ENCODE measurements at places on chromosomes 5 and 9.

DNA sequence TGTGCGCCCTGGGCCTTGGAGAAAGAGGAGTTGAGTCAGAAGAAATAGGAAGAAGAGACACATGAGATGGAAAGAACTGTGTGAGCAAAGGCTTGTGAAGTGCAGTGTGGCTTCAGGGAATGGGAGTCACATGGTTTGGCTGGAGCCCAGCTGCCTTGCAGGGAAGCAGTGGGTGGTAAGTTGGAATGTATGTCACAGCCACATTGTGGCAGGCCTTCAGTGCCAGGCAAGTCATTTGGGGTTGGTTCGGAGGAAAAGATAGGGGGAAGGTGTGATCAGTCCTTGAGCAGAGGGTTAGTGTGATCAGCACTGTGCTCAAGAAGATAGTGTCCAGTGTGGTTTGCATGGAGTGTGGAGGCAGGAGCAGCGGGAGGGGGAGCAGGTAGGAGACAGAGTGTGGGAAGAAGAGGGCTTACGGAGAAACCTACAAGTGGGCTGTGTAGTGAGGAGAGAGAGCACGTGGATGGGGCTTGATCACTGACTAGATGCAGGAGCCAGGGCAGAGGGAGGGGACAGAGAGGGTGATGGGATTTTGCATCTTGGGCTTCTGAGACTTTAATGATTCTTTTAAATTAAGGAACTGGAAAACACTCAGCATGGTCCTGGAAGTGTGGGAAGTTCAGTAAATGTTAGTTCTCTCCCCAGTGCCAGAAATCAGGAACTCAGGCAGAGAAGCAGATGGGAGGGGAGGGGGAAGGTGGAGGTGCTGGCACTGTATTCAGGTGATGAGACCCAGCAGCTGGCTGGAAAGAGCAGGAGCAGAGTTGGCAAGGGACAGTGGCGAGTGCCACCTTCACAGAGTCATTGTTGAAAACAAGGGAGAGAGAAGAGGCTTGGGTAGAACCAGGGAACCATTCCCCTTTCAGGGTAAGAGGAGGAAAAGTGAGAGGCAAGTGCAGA, 46.6 kb downstream of the ARHGAP26 start:
- DNase-seq, result no peak

- DNase-seq, result no peak
Observed at GRCh38 chr5:54821445-54822323, 163.7 kb downstream of the ESM1 start.

GRCh38 chr5:6755941-6756340, 42.7 kb downstream of the TENT4A start:
- DNase-seq, result no peak

GRCh38 chr5:16931334-16932110, 4.6 kb downstream of the MYO10 start:
- DNase-seq, result no peak

DNA sequence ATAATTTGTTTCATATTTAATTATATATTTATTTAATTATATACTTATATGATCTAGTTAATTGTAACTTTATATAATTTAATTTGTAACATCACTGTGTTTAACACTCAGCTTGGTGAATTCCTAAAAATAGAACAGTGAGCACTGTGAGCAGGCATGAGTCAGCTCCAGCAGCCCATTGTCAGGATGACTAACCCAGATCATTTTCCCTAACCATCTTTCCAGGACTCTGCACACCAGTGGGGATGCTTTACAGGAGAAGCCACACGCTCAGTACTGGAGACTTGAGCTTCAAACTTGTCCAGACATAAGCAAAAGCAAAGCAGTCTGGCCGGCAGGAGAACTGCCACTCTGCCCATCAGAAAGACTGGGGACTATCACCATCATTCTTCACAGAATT, 446.2 kb upstream of the TRPC7 start:
- DNase-seq, result no peak

- DNase-seq, result no peak
Observed at GRCh38 chr5:14995229-14995628, 123.7 kb upstream of the ANKH start.

DNA sequence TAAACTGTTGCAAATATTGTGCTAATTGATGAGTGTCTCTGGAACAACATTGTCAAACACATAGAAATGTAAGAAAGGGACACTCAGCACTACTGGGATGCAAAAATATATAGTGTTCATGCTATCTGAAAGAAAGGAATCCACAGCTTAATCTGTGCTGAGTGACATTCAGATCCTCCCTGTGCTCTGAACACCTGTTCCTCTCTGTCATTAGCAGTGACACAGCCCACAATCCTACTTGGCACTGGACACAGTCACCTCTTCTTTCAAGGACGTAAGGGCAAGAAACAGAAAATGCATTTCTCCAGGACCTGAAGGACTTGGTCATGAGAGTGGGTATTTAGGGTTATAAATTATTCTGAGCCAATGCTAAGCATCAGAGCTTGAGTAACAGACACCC, 121.4 kb upstream of the SV2C start:
- DNase-seq, result no peak

DNA sequence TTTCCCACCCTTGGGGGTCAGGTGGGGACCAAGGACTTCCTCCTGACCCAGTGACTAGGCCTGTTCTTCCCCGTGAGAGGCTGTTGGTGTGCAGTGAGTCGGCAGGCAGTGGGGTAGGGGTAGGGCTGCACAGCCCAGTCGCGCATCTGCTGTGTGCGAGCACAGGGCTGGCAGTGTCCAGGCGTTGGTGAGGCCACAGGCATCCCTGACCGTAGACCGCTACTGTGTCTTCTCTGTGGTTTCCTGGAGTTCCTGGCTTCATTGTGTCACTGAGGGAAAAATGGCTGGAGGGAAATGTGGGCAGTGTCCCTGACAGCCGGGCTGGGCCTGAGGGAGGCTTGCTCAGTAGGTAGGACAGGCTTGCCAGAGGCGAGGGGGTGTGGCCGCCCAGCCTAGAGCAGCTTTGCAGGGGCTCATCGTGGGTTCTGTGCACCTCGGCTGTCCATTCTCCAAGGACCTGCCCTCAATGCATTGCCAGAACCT, 95.4 kb downstream of the CACNA1B start:
- no peak for DNase-seq

DNA sequence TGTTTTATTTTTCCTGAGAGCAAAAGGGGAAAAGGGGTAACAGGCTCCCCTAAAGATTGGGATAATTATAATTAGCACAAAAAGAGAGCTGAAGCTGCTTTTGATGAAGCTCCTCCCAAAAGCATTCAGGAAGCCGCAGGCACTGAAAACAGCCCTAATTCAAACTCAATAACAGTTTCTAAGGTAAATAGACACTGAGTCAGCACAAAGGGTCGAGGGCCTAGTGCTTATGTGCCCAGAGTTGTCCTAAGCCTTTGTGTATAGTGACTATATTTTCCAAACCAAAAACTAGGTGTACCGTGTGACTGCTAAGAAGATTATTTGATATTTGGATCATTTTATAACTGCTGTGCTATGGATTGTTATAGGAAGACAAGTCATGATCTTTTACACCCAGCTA, 67.7 kb downstream of the HMHB1 start:
- no peak for DNase-seq

- no peak for DNase-seq
Observed at GRCh38 chr5:6611334-6612256, 21.2 kb downstream of the NSUN2 start.

- DNase-seq, result no peak
Observed at GRCh38 chr9:79208791-79209396, 362.9 kb upstream of the TLE4 start.

DNA sequence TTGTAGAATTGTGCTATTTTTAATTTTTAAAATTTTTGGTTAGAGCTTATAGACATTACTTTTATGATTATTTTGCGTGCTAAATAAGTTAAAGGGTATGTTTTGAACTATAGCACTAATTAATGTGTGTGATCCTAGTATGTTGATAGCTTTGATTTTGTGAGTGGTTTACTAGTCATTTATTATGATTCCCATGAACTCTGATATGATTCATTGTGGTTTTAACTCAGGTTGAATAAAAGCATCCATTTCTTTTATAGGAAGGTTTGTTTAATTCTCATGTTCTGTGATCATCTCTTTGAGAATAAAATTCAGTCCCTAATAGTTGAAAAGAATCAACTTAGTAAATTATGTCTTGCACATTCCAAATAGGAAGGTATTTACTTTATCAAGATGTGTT, 22.5 kb downstream of the C5orf22 start:
- no peak for DNase-seq

DNA sequence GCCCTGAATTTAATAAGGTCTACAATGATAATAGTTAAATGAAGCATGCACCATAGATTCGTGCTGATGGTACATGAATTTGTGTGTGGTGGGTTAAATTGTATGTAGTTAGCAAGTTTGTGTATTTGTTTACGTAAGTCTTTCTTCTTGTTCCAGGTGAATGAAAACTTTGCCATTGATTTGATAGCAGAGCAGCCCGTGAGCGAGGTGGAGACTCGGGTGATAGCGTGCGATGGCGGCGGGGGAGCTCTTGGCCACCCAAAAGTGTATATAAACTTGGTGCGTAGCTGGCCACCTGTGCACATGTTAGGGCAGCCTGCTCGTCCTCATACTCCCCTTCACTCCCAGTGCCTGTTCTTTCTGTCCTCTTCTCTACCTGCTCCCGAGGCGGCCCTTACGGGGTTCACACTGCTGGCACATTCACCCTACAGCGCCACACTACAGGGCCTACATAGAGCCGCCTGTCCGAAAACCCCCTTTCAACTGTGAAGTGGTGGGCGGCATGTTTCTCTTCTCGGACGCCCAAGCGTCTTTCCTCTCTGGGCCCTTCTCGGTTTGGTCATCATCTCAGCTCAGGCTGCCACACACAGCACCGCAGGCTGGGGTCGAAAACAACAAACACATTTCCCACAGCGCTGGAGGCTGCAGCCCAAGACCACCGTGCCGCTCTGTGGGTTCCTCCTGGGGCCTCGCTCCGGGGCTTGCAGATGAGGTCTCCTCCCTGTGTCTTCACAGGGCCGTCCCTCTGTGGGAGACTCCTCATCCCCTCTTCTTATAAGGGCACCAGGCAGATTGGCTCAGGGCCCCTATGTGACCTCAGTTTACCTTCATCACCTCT, 13.2 kb downstream of the NDUFS6 start:
- DNase-seq, result no peak

- no peak for DNase-seq
Observed at GRCh38 chr5:120735076-120735475, 271.0 kb downstream of the PRR16 start.

- DNase-seq, result no peak
Observed at GRCh38 chr9:80492221-80492620, 920.5 kb downstream of the TLE4 start.

- no peak for DNase-seq
Observed at GRCh38 chr5:127170918-127171600, 97.8 kb upstream of the C5orf63 start.

- DNase-seq, result no peak
Observed at GRCh38 chr5:17004441-17005106, 68.5 kb upstream of the MYO10 start.

- no peak for DNase-seq
Observed at GRCh38 chr5:170408226-170408625, 19.1 kb upstream of the KCNMB1 start.

DNA sequence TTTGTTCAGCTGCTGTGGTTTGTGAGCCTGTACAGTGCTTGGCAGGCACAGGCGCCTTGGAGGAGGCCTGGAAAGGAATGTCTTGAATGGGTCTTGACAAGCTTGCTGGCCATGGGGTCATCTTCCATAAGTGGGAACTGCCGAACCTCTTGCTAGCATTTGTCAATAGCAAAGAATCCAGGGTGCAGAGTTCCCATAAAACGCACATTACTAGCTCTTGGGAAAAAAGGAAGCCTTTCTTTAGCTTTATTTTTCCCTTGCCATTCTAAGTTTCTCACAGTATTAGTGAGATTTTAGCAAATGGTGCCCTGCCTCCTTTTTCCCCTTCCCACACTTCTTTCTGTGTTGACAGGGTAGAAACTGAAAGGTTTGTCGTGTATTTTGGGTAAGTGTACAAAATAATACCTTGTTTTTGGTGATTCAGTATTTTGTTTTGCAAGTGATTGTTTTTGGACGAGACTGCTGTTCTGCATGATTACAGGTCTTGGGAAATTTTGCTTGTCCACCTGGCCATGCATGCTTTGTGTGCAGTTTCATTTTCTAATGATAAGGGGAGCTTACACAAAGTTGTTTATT, 82.0 kb downstream of the ADGRV1 start:
- DNase-seq, result no peak

- no peak for DNase-seq
Observed at GRCh38 chr5:98103807-98104206, 669.7 kb upstream of the RGMB start.

GRCh38 chr5:37116359-37116758, 132.8 kb downstream of the CPLANE1 start:
- DNase-seq, result no peak

GRCh38 chr9:14863402-14863801, 46.8 kb downstream of the FREM1 start:
- no peak for DNase-seq

GRCh38 chr5:544675-545355, 20.6 kb upstream of the SLC9A3 start:
- no peak for DNase-seq

- peak; percentile 52 for DNase-seq
Observed at GRCh38 chr5:173615884-173616576, 420 bp downstream of the BOD1 start.

DNA sequence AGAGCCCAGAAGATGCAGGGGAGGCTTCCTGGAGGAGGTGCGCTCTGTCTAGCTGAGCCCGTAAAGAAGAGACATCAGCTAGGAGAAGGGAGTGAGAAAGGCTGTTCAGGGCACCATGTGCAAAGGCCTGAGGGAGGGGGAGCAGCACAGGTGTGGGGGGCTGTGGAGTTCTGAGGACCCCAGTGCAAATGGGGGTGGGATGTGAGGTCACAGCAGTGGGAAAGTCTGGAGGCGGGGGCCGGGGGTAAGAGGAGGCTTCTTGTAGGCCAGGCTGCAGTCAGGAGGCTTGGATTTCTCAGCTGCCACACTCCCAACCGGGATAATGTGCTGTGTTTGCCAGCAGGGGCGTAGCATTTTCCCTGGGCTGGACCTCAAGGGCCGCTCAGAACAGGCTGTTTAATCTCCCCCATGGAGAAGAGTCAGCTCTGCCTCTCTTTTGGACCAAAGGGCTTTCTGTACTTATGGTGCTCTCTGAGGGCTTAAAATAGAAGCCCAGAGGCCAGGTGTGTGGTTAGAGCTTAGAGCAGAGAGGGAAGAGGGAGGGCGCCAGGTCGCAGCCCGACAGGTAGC, 5.7 kb downstream of the NEURL1B start:
- no peak for DNase-seq

GRCh38 chr5:51632027-51632426, 248.8 kb downstream of the ISL1 start:
- DNase-seq, result no peak

DNA sequence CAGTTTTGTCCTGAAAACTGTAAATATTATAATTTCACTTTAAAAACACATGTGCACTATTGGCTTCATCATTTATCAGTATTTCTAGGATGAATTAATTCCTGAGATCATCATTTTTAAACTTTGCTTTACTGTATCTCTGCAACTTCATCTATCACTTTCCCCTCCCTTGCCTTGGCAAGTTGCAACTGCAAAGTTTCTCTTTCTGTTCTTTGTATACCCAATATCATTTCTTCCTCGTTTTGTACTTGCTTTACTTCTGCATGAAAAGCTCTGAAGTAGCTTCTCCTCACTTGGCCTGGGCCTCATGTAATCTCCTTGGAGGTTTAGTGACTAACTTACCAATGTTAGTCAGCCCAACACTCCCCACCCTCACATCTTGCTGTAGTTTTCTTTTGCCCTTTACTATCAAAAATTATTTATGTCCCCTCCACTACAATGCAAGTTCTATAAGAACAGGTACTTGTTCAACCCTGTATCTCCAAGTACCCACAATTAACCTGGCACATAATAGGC, 12.8 kb downstream of the C5orf63 start:
- no peak for DNase-seq

- DNase-seq, result no peak
Observed at GRCh38 chr5:54254482-54255198, 55.7 kb downstream of the ARL15 start.
